ENCODE measurements at places on chromosomes 3 and 15. TPM values are rescaled to one million over a fixed set of nuclear protein-coding genes. Genes with fewer than 3 reads are reported as not detected.

DNA sequence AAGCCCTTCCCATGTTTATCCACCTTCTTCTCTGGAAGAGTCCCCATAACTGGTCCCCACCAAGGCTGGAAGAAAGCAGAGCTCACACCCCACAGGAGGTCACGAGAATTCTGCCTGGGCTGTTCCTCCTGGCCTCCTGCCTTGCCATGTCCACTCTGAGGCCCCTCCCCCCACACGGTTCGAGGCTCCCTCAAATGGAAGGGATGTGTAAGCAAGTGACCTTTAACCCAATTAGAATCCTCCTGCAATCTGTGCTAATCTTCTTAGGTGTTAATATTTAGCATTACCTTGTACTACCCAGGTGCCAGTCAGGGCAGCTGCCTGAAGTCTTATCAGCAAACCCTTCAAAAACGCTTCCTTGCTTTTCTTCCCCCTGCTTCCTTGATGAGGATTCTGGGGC, 32.4 kb upstream of the DYNC1LI1 start:
- DNase-seq = no peak

Gene AP3B2
- not detected for total RNA-seq

Gene CP
- total RNA-seq = 4.4 TPM

DNA sequence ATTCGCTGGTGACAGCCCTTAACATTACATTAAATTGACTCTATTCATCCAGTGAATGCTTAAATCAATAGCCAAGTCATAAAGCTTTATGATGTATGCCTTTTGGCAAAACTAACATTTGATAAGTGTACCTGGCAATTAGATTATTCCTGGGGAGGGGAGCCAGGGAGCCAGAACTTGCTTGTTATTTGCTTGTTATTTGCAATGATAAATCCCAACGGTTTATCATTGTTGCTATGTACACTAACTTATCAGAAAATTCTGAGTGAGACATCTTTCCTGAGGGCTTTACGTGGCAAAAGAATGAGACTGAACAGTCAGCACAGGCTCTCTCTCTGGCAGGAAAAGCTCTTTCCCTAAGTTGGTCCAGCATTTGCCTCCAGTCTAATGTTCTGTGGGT, 35.8 kb upstream of the FBN1 start:
- DNase-seq = no peak

DNA sequence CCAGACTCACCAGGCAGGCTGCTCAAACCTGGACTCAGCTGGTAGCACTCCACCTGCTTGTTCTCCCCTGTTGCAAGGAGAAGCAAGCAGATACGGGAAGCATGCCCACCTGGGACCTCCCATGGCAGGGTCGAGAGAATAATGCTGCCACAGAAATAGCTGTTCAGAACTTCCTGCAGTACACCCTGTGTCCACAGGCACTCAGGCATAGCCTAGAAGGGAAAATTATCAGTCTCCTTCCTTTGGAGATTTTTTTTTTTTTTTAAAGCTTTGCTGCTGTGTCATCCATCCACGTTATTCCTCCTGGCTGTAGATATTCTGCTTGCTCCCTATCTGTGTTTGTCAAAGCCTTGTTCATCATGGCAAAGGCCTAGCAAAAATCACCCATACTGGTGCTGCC, 32.7 kb upstream of the RPS17 start:
- DNase-seq = no peak

All from heart left ventricle (tissue), 16 donors.